CD8-positive, alpha-beta memory T cell (primary cell): ENCODE measurements at places on chromosomes 5 and 9. TPM values are rescaled to one million over a fixed set of nuclear protein-coding genes. Genes with fewer than 3 reads are reported as not detected.

GRCh38 chr5:29005386-29005785 lies 1967.0 kb upstream of the CDH9 start:
- no peak for DNase-seq
- H3K27me3 ChIP-seq: no peaks in the 10 kb centered on the region
- no peaks in the 10 kb centered on the region for H3K4me1 ChIP-seq
- H3K4me3 ChIP-seq: no peak overlapping the region
- H3K36me3 ChIP-seq: no peaks in the 10 kb centered on the region

Gene CCNO
- 0.20 TPM for total RNA-seq

- DNase-seq: no peak
- H3K36me3 ChIP-seq: no peaks in the 10 kb centered on the region
Observed at GRCh38 chr9:25412646-25413045, 265.6 kb downstream of the TUSC1 start.

Gene TBC1D13
- 24.6 TPM for total RNA-seq

Gene TAS2R1
- not detected for total RNA-seq

GRCh38 chr5:98603456-98603855 lies 170.0 kb upstream of the RGMB start:
- H3K36me3 ChIP-seq: no peaks in the 10 kb centered on the region
- DNase-seq: no peak
- no peaks in the 10 kb centered on the region for H3K27me3 ChIP-seq
- no peak overlapping the region for H3K4me3 ChIP-seq
- H3K27ac ChIP-seq: no peak overlapping the region
- no peaks in the 10 kb centered on the region for H3K4me1 ChIP-seq

DNA sequence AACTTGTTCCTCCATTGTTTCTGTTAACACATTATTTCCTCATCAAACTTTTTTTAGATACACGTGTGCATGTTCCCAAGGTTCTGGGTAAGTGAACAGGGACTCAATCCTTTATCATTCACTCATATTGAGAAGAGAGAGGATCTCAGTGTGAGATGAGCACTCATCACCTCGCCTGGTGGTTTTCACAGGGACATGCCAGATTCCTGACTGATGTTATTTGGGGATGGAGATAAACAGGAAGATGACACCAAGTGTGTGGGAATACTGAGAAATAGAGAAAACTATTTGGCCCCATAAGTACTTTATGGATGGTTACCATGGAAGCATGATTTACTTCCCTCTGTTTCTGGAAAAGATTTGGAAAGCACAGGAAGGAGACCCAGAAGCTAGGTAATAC lies 533.3 kb upstream of the DMAC1 start:
- no peaks in the 10 kb centered on the region for H3K4me1 ChIP-seq
- H3K27me3 ChIP-seq: no peaks in the 10 kb centered on the region
- H3K27ac ChIP-seq: no peak overlapping the region
- H3K36me3 ChIP-seq: no peaks in the 10 kb centered on the region
- no peak overlapping the region for H3K4me3 ChIP-seq
- no peak for DNase-seq

Gene INSL4
- not detected for total RNA-seq

DNA sequence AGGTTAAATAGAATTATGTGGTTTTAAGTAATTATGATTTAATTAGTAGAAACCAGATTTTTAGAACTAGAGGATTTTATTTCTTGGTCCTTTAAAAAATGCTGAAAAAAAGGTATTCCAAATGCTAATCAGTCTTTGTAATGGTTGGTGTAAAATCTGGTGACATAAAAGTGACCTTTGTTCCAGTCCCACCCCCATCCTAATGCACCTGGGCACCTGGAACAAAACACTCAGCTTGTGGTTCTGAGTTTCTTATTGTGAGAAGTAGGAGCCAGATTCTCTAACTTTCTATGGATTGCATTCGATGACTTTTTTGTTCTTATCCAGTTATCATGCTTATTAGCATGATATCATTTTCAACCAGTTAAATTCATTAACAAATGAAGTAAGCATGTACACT lies 115.1 kb upstream of the CTNND2 start:
- no peaks in the 10 kb centered on the region for H3K36me3 ChIP-seq
- DNase-seq: no peak
- H3K27me3 ChIP-seq: no peaks in the 10 kb centered on the region
- no peak overlapping the region for H3K27ac ChIP-seq
- no peak overlapping the region for H3K4me3 ChIP-seq

DNA sequence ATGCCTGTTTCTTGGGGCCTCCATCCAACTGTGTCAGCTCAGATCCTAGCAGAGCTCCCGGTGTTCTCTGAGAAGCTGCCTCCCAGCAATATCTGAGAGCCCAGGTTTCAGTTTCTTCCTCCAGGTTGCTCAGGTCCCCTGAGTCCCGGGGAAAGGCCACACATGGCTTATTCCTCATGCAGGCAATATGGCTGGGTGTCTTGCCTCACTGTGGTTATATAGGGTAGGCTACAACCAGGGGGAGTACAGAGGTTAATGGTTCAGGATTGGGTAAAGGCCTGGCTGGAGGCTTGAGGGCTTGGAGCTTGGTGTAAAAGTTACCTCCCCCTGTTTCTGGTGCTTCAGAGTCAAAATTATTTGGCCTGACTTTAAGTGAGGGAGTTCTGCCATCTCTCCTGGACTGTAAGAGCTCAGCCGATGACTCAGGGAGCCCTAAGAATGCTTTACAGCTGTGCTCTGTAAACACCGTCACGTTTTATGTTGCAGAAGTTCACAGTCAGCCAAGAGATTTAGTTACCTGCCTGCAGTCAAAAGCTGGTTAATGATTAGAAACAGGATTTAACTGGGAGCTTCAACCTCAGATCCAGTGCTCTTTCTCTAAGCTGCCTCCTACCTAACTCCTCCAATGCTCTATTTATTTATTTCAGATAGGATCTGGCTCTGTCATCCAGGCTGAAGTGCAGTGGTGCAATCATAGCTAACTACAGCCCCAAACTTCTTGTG lies 24.3 kb upstream of the UBAP2 start:
- H3K4me1 ChIP-seq: no peaks in the 10 kb centered on the region
- DNase-seq: no peak
- H3K4me3 ChIP-seq: no peak overlapping the region

Gene RUSC2
- total RNA-seq: 1.1 TPM

DNA sequence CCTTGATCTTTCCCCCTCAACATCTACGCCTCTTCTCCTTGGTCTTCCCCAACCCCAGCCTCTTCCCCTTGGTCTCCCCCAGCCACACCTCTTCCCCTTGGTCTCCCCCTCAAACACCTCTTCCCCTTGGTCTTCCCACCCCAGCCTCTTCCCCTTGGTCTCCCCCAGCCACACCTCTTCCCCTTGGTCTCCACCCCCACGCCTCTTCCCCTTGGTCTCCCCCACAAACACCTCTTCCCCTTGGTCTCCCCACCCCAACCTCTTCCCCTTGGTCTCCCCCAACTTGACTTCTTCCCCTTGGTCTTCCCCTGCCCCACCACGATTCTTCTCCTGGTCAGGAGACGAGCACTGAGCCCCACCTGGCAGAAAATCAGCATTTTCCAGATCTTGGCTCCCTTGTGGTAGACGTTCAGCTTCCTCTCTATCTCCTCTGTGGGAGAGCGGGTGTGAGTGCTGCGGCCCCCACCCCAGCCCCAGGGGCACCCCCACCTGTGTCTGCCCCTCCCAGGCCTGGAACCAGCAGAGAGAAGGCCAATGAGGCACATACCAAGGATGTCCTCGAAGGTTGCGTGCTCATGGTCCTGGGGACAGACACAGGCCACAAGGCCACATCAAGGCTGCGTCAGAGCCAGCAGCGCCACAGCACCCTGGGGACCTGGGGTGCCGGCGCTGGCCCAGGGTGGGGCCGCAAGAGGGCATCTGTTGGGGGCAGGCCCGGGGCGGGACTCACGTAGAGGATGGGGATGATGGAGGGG lies 7.0 kb downstream of the NSMF start:
- H3K4me3 ChIP-seq: no peak overlapping the region
- H3K27me3 ChIP-seq: no peaks in the 10 kb centered on the region
- peaks cover 58% of the 10 kb centered on the region for H3K4me1 ChIP-seq
- DNase-seq: no peak
- no peak overlapping the region for H3K27ac ChIP-seq
- no peaks in the 10 kb centered on the region for H3K36me3 ChIP-seq

Gene ELP1
- 36.2 TPM for total RNA-seq
